ENCODE measurements at places on chromosomes 11 and 22. TPM values are rescaled to one million over a fixed set of nuclear protein-coding genes. Genes with fewer than 3 reads are reported as not detected.

The GRAP2 gene
- total RNA-seq, result not detected

The DEPDC7 gene
- not detected for total RNA-seq

The GP1BB gene
- total RNA-seq, result 1.5 TPM

The UCP3 gene
- total RNA-seq, result 1.3 TPM

The A4GALT gene
- total RNA-seq, result 18.8 TPM

The SMIM38 gene
- not detected for total RNA-seq

The TYR gene
- total RNA-seq, result not detected

The MS4A7 gene
- not detected for total RNA-seq

The C11orf21 gene
- total RNA-seq, result not detected

The DENND5A gene
- 116 TPM for total RNA-seq

The TRIM49 gene
- total RNA-seq, result not detected

The CRYBB3 gene
- 1.7 TPM for total RNA-seq

The C11orf42 gene
- not detected for total RNA-seq

The TEX54 gene
- total RNA-seq, result not detected

The PPFIBP2 gene
- total RNA-seq, result 2.6 TPM

The NTM gene
- 1.0 TPM for total RNA-seq

The VSTM5 gene
- not detected for total RNA-seq

The C11orf16 gene
- total RNA-seq, result not detected

The ADORA2A gene
- total RNA-seq, result 17.1 TPM

The TAF1D gene
- 172 TPM for total RNA-seq

The HOATZ gene
- total RNA-seq, result not detected

The HTR3A gene
- total RNA-seq, result not detected

The MAJIN gene
- total RNA-seq, result not detected

The SLC6A5 gene
- total RNA-seq, result not detected

The CRYBA4 gene
- not detected for total RNA-seq

The PCF11 gene
- 51.2 TPM for total RNA-seq

The IFITM10 gene
- total RNA-seq, result 0.62 TPM

The MRPL48 gene
- 38.3 TPM for total RNA-seq

The KCNQ1 gene
- 0.09 TPM for total RNA-seq

The NRGN gene
- 33.5 TPM for total RNA-seq

The OR8A1 gene
- total RNA-seq, result not detected

The CCDC89 gene
- not detected for total RNA-seq

The HPS5 gene
- total RNA-seq, result 14.1 TPM
